DMS53 (cell line): ENCODE measurements at places on chromosomes 2 and 18.

- DNase-seq = no peak
Observed at GRCh38 chr2:85922199-85922598, 33.4 kb upstream of the ST3GAL5 start.

GRCh38 chr18:59923539-59924196 lies 23.9 kb downstream of the PMAIP1 start:
- DNase-seq = no peak

GRCh38 chr2:62870966-62871365 lies 165.5 kb downstream of the EHBP1 start:
- DNase-seq = no peak

DNA sequence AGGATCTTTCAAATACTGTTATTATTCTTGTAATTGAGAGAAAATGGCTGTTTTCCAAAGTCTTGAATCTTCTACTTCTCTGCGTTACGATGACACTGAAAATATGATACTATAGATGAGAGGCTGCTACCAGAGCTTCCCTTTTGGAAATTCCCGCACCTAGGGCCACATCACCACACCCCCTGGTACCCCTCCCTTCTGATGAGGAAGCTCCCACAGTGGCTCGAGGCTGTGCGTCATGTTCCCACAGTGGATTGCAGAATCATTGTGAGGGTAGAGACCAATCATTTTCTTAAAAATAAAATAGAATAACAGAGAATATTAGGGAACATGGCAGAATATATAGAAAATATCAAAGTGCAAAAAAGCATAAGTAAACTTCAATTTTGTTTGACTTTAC lies 268.9 kb upstream of the SMIM21 start:
- DNase-seq = no peak

- DNase-seq = no peak
Observed at GRCh38 chr2:63484481-63484880, 103.8 kb downstream of the WDPCP start.

GRCh38 chr2:70816726-70817125 lies 3.7 kb downstream of the CLEC4F start:
- no peak for DNase-seq

DNA sequence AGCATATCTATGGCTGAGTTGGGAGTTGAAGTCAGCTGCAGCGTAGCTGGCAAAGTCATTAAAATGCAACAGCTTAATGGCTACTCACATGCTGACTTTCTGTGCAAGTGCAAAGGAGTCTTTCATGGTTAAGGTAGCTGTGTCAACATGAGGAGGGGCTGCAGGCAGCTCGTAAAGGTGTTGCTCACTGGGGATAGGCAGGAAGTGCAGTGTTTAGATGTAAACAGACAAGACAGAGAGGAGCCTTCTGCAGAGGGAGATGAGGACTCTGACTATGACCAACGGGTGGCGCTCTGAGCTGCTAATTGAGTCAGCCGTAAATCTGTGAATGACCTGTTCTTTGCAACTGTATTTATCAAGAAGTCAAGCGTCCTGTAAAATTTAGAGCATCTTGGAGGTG lies 22.3 kb upstream of the CAVIN2 start:
- peak; percentile 94 for DNase-seq

- DNase-seq = no peak
Observed at GRCh38 chr2:44844651-44845270, 96.7 kb upstream of the SIX3 start.

DNA sequence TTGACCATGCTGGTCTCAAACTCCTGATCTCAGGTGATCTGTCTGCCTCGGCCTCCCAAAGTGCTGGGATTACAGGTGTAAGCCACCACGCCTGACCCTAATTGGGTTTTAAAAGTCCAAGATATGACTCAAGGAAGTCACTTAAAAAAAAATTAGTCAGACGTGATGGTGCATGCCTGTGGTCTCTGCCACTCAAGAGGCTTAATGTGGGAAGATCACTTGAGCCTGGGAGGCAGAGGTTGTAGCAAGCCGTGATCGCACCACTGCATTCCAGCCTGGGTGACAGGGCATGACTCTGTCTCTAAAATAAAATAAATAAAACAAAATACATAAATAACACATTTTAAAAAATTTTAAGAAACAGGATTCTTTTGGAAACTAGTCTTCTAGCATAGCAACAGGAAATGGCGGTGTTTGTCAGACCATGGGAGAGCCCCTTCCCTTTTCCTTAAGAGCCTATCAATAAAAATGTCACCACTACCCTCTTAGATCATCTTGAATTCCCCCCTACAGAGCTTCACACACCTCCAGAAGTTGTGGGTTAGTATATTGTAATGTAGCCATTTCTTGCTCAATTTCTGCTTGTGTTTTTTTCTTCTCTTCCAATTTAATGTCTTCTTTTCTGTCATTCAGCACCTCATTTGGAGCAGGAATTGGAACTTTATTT lies 20.1 kb downstream of the SFT2D3 start:
- no peak for DNase-seq
